Right atrium auricular region (tissue), 2 donors: ENCODE measurements at places on chromosomes 5 and 9. TPM values are rescaled to one million over a fixed set of nuclear protein-coding genes. Genes with fewer than 3 reads are reported as not detected.

GRCh38 chr5:179406031-179406961 lies 61.0 kb upstream of the ADAMTS2 start:
- peak; percentile 65 for DNase-seq

- DNase-seq = no peak
Measured at GRCh38 chr5:88045165-88045564, 223.5 kb downstream of the TMEM161B start.

- no peak for DNase-seq
Measured at GRCh38 chr5:132074772-132075718, 1.5 kb downstream of the CSF2 start.

DNA sequence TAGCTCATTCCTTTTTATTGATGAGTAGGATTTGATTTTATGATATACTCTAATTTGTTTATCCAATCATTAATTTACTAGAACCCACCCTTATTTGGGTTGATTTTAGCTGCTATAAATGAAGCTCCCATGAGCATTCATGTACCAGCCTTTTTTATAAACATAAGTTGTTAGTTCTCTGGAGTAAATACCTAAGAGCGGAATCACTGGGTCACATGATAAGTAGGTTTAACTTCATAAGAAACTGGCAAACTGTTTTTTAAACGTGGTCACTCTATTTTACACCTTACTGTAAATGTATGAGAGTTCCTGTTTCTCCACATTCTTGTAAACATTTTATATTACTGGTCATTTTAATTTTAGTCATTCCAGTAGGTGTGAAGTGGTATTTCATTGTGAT lies 364.6 kb downstream of the NPR3 start:
- DNase-seq = no peak

- no peak for DNase-seq
Measured at GRCh38 chr5:35313291-35313690, 83.0 kb upstream of the PRLR start.

DNA sequence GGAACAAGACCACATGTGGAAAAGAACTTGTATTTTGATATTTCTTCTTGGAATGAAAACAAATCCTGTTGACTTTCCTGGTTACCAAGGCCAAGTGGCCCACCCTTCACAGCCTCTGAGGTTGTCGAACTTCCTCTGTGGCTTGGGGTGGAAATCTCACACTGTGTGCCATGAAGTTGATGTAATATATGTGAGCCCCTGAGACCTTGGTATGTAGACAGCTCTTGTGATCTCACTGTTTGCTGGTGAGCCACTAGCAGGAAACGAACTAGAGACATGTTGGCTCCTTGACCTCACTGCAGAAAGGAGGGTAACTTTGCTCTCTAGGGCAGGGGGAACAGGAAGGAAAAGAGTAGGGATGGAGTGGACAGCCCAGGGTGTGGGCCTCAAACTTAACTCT lies 159.4 kb downstream of the ARHGAP26 start:
- peak; percentile 71 for DNase-seq

DNA sequence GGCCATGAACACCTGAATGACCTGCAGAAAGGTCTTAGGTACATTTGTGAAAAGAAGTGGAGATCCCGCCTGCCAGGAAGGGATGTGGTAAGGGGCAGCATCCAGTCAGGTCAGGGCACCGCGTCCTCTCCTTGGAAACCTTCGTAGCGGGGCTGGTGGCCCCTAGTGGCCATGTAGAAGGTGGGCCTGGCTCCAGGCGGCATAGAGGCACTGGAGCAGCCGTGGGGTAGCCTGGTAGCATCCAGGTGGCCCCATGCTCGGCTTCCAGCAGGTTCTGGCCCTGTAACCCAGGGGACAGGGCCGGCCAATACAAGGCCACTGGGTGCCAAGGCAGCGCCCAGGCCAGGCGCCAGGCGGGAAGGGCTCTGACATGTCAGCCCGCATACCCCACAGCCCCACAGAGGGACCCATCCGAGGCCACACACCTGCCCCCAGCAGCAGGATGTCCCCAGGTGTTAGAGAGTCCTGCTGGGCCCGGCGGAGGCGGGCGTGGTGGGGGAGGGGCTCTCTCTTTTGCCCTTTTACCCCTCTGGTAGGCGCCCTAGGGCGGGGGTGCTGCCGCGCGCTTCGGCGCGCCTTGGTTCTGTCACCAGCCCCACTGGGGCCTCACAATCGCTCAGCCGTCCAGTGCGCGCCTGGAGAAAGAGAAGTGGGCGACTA lies 58.3 kb upstream of the SPATA31E1 start:
- DNase-seq = no peak

DNA sequence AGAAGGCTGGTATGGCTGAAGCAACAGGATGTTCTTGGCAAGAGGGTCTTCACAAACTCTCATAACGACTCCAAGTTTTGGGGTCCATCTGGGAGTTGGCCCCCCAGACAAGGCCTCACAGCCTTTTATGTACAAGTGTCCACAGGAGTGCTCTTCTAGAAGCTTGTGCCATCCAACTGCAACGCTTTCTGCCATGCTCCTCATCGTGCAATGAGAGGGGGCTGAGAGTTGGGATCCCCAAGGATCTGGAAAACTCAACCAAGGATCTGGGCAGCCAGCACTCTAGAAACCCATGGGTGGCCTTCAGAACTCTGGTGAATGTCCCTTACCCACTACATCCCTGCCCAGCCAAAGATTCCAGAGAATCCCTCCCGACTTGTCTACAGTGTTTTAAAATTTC lies 8.5 kb upstream of the AMBP start:
- no peak for DNase-seq

DNA sequence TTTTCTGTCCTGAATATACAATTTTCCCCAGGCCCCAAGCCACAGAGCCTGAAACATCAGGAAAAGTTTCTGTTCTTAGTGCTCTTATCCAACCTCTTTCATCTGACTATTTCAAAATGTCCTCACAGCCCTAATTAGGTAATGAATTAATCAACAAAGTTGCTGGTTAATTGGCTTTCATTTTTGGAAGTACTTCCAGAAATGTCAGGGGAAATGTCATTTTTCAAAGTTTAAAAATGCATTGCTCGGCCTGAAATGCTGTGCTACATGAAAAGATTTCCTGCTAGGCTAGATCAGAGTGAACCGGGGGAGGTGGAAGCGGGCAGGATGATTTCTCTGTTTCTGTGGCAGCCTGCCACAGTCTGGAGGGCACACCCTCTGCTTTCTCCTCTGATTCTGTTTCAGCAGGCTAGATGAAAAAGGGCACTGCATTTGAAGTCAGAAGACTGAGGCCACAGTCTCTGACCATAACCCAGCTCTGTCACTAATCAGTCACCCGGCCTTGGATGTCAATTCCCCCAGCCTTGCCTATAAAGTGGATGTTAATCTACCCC lies 55.9 kb upstream of the BARX1 start:
- DNase-seq = no peak

DNA sequence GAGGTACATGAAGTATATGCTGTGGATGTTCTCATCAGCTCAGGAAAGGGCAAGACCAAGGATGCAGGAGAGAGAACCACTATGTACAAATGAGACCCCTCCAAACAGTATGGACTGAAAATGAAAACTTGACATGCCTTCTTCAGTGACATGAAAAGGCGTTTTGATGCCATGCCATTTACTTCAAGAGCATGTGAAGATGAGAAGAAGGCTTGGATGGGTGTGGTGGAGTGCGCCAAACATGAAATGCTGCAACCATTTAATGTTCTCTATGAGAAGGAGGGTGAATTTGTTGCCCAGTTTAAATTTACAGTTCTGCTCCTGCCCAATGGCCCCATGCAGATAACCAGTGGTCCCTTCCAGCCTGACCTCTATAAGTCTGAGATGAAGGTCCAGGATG lies 47.7 kb downstream of the SEMA4D start:
- no peak for DNase-seq

PCDHGB1 gene
- total RNA-seq = 2.4 TPM

DNA sequence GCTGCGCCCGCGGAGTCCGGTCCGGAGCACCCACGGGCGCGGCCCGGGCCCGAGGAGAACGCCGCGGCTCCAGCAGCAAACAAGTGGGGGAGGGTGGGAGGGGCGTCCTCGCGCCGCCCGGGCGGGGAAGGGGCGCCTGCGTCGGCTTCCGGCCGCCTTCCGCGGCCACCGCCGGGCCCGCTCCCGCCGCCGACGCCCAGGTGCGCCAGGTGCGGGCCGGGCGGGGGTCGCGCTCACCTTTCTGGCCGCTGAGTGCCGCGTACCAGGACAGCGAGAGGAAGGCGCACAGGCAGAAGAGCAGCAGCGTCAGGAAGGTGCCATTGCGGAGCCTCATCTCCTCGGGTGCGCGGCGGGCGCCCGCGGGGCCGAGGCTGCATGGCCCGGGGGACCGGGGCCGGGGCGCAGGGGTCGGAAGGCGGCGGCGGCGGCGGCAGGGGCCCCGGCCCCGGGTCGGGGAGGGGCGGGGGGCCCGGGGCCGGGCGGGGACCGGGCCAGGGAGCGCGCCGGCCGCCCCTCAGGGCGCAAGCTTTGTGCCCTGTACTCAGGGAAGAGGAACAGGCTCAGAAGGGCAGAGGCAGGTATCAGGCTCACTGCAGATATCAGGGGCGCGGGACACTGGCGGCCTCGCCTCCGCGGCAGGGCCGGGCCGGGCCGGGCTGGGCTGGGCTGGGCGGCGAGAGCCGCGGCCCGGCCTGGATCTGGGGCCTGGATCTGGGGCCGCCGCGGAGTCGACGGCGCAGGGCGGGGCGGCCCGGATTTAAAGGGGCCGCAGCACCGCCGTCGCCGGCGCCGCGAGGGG lies at the start of gene MGAT4B:
MGAT4B (minus strand) TSS at position 617 of the 799 bp plus-strand sequence; CDS start at position 334, 283 bp downstream.
- DNase-seq = no peak

DNA sequence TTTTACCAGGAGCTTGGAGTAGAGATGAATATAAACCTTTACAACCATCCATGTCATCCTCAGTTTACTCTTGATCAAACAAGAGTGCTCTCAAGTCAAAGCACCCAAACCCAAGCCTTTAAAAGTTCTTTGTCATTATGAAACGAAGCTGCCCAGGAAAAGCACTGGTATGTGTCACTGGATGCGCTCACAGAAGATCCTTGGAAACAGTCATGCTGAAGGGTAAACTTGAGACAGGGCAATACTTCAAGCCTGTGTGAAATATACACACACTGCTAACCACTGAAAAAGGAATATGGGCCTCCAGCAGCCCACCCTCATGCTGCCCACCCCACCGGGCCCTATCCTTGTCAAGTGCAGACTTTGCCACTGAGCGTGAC lies 84.5 kb downstream of the PRRT1B start:
- DNase-seq = no peak

DNA sequence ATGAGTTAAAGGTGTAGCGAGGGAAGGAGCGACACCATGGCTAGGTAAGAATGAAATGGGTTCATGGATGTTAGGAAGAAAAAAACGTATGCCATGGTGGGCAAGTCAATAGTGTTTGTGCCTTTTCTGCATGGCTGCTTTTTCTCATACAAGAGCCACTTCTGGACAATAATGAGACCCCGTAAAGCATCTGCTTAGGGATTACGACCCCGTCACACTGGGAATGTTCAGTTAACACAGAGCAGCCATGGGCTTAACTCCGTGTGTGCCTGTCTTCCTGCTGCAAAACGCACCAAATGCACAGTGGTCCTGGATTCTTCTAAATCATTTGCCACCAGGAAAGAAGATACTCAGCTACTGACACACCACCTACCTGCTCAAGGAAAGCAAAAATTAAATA lies 81.8 kb downstream of the NFIB start:
- no peak for DNase-seq

MEIKIN gene
- total RNA-seq = not detected

SPATA31C2 gene
- total RNA-seq = not detected

DNA sequence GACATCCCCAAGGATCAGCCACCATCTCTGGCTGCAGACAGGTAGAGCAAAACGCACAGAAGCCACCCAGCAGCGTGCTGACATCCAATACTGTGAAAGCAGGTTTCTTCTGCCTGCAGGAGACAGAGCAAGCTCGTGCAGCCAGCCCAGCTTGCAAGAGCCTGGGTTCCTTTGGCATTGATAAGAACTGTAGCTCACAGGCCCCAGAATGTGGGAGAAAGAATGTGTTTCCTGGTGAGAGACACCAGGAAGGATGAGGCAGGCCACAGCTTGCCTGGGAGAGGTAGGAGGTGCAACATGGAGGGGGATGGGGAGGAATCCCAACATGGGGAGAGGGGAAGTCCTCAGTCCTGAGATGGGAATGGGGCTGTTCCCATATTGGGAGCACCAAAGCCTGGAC lies 34.0 kb upstream of the ARAP3 start:
- DNase-seq = no peak

- DNase-seq = peak; percentile 40
Measured at GRCh38 chr5:157166214-157167213, at the start of gene GARIN3. Gene GARIN3, minus strand, starts transcription at chr5:157166264. Its CDS starts 96 bp downstream, at chr5:157166168.

DNA sequence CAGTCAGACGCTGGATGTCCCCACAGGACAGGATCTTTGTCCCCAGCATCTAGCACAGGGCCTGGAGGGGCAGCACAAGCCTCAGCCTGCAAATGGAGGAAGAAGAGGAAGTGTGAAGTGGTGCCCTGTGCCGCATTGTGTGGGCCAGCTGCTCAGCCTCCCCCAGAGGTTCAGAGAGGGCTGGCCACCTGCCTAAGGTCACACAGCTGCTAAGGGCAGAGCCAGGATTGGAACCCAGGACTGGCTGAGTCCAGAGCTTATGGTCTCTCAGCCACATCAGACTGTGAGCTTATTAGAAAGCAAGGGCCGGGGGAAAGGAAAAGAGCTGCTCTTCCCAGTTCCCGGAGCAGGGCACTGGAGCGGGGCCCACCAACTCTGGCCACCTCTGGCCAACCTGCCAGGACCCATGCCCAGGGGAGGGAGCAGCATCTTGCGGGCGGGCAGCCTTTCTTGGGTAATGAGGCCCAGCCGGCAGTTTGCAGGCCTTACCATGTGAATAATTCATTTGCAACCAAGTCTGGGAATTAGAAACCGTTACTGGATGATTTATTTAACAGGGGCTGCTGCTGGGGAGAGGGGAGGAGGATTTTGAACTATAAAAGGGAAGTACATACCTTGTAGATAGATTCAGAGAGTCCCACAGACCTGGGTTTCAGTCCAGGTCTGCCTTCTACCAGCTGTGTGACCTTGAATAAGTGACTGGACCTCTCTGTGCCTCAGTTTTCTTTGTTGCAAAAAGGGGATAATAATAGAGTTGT lies 11.6 kb upstream of the CRB2 start:
- DNase-seq = no peak

GRCh38 chr5:148791334-148791667 lies 35.1 kb upstream of the ADRB2 start:
- no peak for DNase-seq

GRCh38 chr9:111118256-111118948 lies 80.1 kb upstream of the LPAR1 start:
- no peak for DNase-seq

DNA sequence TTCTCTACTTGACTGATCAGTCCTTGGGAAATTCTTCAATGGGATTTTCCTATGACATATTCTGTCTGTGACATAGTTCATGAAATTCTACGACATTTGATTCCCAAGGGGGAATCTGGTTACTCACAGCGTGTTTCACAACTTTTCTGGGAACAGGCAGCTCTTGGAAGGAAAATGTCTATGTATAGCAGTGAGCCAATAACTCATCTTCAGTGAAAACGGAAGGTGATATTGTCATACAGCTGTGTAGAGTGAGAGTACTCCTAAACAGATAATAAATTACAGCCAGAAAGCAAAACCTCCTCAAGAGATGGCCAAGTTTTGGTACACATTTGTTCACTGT lies 91.4 kb downstream of the C9orf152 start:
- no peak for DNase-seq
